Lung microvascular endothelial cell (primary cell): ENCODE measurements at places on chromosomes 16 and 17.

DNA sequence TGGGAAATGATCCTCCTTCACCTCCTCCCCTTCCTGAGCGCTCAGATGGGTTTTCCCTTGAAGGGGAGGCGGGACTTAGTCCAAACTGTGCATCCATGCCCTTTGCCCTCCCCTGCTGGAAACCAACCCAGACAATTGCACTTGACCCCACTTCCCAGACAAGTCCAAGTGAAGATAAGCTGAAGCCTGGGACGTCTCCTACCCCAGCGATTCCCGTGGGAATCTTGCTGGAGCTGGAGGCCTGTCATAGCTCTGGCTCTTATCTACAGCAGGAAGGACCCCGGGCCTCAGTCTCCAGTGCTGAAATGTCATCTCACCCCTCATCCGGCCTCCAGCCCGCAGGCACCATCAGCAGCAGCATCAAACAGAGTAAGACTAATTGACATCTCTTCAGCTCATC is 6.5 kb upstream of the NGFR start:
- DNase-seq = no peak

GRCh38 chr16:80300456-80300855 is 240.3 kb upstream of the DYNLRB2 start:
- no peak for DNase-seq

DNA sequence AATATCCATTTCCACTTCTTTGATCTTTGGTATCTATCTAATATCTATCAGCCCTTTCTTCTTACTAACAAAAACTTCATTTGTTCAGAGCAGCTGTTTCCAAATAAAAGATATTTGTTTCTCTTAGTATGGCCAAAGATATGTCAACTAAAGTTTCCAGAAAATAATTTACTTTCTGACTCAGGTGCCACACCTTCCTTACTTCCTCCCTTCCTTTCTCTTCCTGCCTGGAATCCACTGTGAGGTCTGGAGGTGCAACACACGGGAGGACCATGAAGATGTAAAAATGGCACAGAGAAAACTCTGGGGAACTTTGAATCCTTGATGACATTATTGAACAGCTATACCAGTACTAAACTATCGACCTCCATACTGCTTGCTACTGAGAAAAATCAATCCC is 14.0 kb downstream of the MED13 start:
- no peak for DNase-seq

- DNase-seq = no peak
Observed at GRCh38 chr16:61887903-61888302, 148.3 kb downstream of the CDH8 start.

DNA sequence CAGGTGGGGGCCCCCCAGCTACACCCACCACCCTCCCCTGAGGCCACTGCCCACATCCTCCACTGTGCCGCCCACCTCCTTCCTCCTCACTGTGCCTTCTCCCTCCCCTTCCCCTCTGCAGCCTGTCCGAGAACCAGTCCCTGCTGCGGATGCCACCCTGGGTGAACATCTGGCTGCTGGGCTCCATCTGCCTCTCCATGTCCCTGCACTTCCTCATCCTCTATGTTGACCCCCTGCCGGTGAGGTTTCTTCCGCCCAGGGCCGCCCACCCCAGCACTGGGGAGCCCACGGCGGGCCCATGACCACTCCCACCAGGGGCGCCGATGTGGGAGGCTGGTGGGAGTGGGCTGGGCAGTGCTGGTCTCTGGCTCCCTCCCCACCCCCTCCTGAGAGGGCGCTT is 22.1 kb downstream of the RABEP2 start:
- DNase-seq = no peak

DNA sequence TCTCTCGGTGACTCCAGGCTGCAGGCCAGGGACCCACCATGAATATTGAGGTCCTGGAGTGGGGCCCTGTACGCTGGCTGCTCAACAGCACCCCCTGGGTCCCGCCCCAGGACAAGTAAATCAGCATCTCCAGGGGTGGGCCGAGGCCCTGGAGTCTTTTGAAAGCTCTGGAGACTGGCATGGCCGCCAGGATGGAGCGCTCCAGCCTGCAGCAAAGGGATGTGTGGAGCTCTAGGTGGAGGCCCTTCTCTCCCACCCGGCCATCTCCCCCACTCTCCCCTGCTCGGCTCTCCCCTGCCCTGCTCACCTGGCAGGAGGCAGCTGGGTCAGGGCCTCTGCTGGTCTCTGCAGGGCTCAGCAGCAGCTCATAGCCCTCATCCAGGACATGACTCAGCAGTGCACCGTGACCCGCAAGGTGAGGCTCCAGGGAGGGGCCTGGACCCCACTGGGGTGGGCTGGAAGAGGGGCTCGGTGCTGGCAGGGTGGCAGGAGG is 16.6 kb downstream of the SGSH start:
- DNase-seq = no peak
